AG08396 (cell line): ENCODE measurements at places on chromosomes 13 and 19.
A peak's percentile ranks its signal among the peaks of the same experiment; 100 is the strongest.

GRCh38 chr13:110475117-110475516 is 86.4 kb downstream of the RAB20 start:
- DNase-seq: no peak

GRCh38 chr19:17109962-17110598 is 34.5 kb downstream of the MYO9B start:
- no peak for DNase-seq

DNA sequence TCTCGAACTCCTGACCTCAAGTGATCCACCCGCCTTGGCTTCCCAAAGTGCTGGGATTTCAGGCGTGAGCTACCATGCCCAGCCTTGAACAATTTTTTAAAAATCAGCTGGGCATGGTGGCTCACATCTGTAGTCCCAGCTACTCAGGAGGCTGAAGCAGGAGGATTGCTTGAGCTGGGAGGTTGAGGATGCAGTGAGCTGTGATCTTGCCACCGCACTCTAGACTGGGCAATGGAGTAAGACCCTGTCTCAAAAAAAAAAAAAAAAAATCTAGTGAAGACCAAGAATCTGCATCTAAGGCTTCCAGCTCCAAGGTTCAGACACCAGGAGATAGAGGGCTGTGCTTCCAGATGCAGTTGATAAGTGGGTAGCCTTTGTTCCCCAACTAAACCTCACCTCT is 17.1 kb downstream of the DNASE2 start:
- DNase-seq: no peak

GRCh38 chr13:95233026-95233635 is 68.1 kb downstream of the ABCC4 start:
- no peak for DNase-seq

- no peak for DNase-seq
These were observed 3.0 kb upstream of the RASL11A start for GRCh38 chr13:27267596-27267995.

DNA sequence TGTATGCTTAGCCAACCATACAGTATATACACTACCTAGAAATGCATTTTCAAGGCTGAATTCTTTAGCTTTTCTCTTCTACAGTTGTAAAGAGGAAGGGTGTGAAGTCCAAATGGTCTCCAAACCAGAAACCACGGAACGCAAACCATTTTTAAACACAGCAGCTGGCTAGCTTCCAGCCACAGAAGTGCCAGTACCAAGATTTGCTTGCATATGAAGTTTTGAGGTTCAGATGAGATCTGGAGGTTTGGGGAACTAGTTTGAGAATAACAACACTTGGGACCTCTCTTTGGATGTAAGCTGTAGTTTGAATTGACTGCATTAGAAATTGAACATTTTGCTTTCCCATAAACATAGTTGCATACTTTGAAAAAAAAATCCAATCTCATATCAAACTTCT is 1243.5 kb downstream of the EFNB2 start:
- no peak for DNase-seq

DNA sequence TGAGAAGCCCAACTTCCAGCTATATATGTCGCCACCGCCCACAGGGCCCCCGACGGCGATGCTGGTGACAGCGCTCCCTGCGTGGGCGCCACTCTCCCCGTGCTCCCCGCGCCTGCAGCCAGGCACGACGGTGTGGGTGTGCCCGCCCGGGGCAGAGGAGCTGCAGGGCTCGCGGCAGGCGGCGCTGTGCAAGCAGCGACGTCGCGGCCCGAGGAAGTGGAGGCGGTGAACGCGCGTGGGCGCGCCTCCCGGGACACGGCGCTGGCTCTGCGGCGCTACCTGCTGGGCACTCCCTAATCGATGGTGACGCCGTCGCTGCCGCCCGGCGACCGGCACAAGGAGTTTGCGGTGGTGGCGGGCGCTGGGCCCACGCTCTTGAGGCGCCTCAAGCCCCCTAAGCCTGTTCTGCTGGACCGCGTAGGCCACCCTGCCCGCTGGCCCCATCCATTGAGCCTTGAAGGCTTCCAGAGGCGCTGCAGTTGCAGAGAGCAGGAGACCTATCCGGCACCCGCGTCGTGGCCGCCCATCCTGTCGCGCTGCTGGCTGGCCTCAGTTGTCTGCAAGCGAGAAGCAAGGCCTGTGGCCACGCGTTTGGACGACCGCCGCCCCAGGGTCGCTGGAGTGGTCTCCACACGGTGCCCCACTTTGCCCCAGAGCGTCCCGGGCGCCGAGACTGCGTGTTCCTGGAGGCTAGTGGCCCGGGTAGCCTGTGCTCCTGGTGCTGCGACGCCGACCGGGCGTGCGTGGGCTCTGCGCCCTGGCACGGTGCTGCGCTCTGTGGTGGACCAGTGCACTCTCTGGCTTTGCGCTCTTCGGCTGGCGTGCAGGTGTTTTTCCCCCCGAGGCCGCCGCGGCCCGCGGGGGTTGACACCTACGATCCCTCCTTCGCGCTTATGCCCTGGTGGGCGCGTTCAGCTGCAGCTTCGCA is 23.1 kb downstream of the LRFN3 start:
- peak; percentile 63 for DNase-seq

- no peak for DNase-seq
These were observed 1832.8 kb upstream of the MIR17HG start for GRCh38 chr13:89514534-89515312.

DNA sequence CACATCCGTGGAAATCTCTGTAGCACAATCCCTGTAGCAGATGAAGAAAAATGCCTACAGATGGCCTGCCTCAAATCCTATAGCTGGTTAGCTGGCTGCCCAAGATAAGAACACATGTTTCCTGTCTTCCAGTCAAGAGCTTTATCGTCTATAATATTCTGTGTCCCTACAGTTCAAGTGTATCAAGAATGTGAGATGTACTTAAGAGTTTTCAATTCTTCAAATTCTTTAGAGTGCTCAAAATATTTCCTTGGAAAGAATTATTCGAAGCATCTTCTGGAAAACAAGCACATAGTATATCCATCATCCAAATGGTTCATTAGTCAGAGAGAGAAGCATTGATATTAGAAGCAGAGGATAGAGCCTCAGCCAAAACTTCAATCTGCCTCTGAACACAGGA is 239.8 kb downstream of the COG6 start:
- DNase-seq: no peak

- peak; percentile 38 for DNase-seq
These were observed 1.5 kb downstream of the RNF6 start for GRCh38 chr13:26220575-26220974.

- DNase-seq: no peak
These were observed 10.3 kb upstream of the EEF2 start for GRCh38 chr19:3995607-3996006.

DNA sequence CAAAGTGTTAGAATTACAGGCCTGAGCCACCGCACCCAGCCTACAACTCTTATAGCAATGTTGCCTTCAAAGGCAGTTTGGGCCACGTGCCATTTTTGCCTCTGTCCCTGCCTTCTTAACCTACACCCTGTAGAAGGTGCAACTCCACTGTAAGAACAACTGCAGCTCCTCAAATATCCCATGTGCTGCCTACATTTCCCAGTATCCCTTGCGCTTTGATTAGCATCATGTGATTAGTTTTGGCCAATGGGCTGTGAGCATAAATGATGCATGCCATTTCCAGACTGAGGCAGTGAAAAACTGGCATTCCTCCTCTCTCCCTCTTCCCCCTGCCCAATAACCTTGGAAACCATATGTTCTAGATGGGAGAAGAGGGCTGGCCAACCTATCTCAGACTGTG is 75.2 kb upstream of the MRI1 start:
- peak; percentile 48 for DNase-seq

GRCh38 chr19:39937787-39938186 is 3.4 kb upstream of the FCGBP start:
- DNase-seq: no peak

- no peak for DNase-seq
These were observed 584.5 kb downstream of the SLITRK1 start for GRCh38 chr13:83297586-83298290.

DNA sequence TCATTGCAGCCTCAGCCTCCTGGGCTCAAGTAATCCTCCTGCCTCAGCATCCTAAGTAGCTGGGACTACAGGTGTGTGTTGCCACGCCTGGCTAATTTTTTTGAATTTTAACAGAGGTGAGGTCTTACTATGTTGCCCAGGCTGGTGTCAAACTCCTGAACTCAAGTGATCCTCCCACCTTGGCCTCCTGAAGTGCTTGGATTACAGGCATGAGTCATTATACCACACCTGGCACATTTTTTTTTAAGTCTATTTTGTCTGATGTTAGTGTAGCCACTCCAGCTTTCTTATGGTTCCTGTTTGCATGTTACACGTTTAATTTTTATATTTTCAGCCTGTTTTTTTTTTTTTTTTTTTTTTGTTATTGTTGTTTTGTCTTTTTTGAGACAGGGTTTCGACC is 24.8 kb downstream of the KDM4B start:
- no peak for DNase-seq

- DNase-seq: no peak
These were observed 26.5 kb downstream of the ZNF607 start for GRCh38 chr19:37692956-37693620.

GRCh38 chr19:38219221-38219620 is 4.8 kb downstream of the DPF1 start:
- no peak for DNase-seq

GRCh38 chr13:75170311-75170710 is 311.7 kb downstream of the TBC1D4 start:
- DNase-seq: no peak

DNA sequence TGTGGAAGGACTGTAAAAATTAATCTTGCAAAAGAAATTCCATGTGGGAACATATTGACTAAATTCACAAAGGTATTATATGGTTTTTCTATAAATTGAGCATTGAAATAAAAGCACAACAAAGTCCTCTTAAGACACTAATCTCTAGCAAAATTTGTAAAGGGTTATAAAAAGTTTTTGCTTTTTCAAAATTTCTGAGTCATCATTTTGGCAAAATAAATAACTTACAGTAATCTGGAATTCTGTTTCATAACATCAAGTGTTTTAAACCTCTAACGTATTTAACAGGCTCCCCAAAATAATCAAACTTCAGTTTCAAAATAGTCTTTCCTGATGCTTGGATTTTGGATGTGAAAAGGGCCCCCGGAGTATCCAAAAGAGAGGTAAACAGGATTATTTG is 26.0 kb downstream of the MED4 start:
- DNase-seq: no peak

DNA sequence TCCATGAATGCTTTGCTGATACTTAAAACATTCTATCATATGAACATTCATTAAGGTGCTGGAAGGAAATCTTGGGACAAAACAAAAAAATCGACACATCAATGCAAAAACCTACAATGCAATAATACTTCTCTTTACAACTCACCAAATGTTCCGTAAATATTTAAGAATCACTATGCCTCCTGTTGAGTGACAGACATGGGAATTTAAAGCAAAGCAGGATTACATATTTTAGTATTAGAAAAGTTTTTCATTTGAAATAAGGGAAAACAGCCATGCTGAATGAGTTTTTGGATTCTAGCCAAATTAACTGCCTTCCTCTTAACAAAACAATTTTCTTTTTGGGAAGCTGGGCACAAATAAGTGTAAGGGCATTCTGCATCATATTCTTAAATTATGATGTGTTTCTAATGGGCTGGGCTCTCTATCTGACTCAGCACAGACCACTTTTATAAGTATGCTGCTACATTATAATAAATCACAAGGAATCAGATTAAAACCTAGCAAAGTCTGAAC is 93.7 kb downstream of the RBM26 start:
- no peak for DNase-seq

DNA sequence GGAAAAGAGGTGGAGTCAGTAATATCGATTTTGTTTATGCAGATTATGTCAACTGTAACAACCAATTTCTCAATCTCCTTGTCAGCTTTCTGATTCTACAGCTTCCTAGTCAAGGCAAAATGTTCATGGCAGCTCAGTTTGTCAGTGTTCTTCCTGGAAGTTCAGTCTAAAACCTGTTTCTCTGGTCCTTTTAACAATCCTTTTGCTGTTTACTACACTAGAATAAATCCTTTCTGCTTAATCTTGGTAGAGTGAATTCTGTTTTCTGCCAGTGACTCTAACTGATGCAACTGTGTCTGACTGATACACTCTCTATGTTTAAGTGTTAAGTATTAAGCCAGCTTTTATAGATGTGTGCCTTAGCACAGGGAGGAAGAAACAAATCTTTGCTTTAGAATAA is 516.9 kb upstream of the KLF12 start:
- DNase-seq: no peak

GRCh38 chr19:13211426-13212308 is 61.5 kb downstream of the IER2 start:
- DNase-seq: no peak

DNA sequence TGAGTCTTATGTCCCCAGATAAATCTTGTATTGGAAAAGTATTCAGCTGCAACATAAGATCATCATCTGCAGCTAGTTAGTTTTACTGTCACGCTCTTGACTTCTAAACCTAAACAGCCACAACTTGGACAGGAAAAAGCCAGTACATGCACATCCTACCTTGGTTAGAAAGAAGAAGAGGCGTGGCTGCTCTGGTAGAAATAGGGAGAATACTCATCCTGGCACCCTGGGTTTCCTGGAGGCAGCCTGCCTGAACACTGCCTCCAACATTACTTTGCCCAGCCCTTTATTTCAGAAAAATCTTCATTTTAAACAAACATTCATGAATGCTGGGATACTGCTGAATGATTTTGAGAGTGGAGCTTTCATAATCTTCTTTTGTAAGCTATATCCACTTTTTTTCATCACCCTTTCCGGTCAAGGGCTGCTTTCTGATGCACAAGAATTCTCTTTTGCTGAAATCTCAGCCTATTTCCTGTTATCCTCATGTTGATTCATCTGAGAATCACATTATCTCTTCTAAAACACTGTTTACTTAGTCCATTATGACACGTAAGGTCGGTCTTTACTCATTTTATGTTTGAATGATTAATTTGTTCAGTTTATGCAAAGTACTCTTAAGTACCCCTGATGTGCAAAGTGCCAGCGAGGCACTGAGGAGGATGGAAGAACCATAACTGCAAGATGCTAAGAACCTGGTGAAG is 55.2 kb downstream of the STARD13 start:
- DNase-seq: peak; percentile 24

DNA sequence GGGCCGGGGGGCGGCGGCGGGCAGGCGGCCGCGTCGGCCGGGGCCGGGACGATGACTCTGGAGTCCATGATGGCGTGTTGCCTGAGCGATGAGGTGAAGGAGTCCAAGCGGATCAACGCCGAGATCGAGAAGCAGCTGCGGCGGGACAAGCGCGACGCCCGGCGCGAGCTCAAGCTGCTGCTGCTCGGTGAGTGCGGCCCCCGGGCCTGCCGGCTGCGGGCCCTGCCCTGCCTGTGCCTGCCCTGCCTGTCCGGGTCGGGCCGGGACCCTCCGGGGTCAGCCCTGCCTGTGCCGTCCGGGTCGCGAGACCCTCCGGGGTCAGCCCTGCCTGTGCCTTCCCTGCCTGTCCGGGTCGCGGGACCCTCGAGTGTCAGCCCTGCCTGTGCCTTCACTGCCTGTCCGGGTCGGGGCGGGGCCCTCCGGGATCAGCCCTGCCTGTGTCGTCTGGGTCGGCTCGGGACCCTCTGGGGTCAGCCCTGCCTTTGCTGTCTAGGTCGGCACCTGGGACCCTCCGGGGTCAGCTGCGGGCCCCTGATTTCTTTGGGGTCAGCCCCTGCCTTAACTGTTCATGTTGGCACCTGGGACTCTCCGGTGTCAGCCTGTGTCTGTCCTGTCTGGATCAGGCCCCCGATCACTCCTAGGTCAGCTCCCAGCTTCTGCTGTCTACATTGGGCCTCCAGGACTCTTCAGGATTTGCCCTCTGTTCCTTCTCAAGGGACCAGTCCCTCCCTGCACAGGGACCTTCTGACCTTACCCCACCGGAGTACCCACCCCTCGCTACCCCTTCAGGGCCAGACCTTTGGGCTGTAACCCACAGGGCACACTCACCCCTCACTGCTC is 659 bp downstream of the GNA11 start:
- no peak for DNase-seq

GRCh38 chr19:6639439-6639838 is 30.5 kb downstream of the TNFSF14 start:
- DNase-seq: no peak
